ENCODE measurements at places on chromosomes 1 and 21. TPM values are rescaled to one million over a fixed set of nuclear protein-coding genes. Genes with fewer than 3 reads are reported as not detected.
A peak's percentile ranks its signal among the peaks of the same experiment; 100 is the strongest.

BLZF1 gene
- 10.3 TPM for total RNA-seq

NBPF20 gene
- total RNA-seq, result 10.0 TPM

PRAMEF17 gene
- total RNA-seq, result not detected

GPR25 gene
- not detected for total RNA-seq

ALX3 gene
- total RNA-seq, result not detected

DNA sequence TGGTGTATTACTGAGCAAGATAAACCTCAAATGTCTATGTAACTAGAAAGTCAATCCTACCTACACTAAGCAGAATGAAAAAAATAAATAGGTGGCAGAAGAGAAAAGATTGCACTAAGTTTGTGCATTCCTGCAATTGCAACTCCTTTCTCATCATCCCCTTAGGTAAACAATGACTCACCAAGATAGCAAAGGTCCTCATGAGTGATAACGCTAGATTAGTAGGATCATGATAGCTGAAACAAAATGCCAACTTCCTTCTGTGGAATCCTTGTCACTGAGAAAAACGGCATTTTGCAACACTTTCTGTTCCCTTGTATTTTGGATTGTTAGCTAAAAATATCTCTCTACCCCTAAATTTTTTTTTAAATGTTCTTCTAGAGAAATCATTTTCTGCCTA lies 20.0 kb upstream of the FCER1A start:
- no peaks in the 10 kb centered on the region for H3K36me3 ChIP-seq
- H3K4me1 ChIP-seq, result peaks cover 11% of the 10 kb centered on the region
- no peak overlapping the region for H3K4me3 ChIP-seq
- H3K27me3 ChIP-seq, result no peaks in the 10 kb centered on the region

DNA sequence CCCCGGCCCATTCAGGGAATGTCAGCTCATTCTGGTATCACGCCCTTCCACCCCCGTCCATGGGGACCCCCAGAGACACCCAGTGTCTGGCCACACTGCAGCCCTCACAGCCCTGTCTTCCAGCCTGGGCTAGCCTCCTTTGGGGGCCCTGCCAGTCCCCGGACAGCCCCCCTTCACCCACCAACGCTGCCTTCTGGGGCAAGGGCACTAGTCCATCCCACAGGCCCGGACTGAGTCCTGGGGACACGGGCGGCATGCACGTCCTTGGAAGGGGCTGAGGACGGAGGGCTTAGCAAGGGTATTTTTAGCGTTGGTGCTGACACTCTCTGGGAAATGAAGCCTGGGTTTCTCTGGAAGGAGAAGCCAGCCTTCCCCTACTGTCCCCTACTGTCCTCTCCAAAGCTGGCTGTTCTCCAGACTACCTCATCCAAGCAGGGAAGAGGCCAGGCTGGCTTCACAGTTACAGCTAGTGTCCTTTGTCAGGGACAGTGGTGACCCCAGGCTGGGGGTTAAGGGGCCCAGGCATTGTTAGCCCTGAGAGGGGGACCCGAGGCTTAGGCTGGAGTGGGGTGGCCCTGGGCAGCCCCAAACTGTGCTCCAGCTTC lies 39.5 kb downstream of the COQ8A start:
- H3K36me3 ChIP-seq, result no peaks in the 10 kb centered on the region
- no peak for DNase-seq
- H3K4me1 ChIP-seq, result peaks cover 7% of the 10 kb centered on the region

DNA sequence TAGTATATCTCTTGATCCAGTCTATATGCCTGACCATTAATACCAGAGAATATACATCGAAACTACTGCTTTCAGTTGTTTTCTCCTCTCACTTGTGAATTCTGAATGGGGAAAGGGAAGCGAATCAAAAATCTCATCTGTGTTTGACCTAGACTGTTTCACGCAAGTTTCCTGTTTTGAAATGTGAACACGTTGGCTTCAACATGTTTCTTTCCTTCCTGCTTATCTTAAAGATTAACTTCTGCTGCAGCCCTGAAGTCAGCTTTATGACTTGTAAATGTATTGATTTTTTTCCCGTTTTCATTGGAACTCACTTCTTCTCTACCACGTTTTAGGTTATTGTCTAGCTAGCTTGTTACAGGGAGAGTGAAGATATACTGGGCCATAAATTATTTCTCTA lies 49.9 kb downstream of the SNX27 start:
- no peaks in the 10 kb centered on the region for H3K4me1 ChIP-seq
- DNase-seq, result no peak
- H3K4me3 ChIP-seq, result no peak overlapping the region
- H3K27ac ChIP-seq, result peak overlapping the region; percentile 6
- H3K27me3 ChIP-seq, result no peaks in the 10 kb centered on the region
- H3K36me3 ChIP-seq, result peaks cover 3% of the 10 kb centered on the region

GRCh38 chr1:68826836-68827235 lies 330.0 kb upstream of the DEPDC1 start:
- no peak for DNase-seq
- no peak overlapping the region for H3K27ac ChIP-seq
- no peaks in the 10 kb centered on the region for H3K27me3 ChIP-seq
- no peaks in the 10 kb centered on the region for H3K4me1 ChIP-seq
- H3K4me3 ChIP-seq, result no peak overlapping the region

DNA sequence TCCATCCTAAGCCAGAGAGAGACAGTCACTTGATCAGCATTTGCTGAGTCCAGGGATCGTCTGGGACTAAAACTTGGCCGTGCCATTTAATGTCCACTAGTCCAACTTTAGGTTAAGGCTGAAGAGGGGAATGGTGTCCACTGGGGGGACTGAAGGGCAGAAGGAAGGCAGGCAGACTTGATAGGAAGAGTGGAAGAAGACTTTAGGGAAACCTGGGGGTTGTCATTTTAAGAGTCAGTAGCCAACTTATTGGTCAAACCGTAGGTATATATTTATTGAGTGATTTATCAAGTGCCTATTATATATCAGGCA lies 1.3 kb upstream of the LMOD1 start:
- H3K4me1 ChIP-seq, result no peaks in the 10 kb centered on the region
- no peaks in the 10 kb centered on the region for H3K27me3 ChIP-seq
- H3K27ac ChIP-seq, result no peak overlapping the region
- no peak for DNase-seq
- H3K36me3 ChIP-seq, result no peaks in the 10 kb centered on the region

DNA sequence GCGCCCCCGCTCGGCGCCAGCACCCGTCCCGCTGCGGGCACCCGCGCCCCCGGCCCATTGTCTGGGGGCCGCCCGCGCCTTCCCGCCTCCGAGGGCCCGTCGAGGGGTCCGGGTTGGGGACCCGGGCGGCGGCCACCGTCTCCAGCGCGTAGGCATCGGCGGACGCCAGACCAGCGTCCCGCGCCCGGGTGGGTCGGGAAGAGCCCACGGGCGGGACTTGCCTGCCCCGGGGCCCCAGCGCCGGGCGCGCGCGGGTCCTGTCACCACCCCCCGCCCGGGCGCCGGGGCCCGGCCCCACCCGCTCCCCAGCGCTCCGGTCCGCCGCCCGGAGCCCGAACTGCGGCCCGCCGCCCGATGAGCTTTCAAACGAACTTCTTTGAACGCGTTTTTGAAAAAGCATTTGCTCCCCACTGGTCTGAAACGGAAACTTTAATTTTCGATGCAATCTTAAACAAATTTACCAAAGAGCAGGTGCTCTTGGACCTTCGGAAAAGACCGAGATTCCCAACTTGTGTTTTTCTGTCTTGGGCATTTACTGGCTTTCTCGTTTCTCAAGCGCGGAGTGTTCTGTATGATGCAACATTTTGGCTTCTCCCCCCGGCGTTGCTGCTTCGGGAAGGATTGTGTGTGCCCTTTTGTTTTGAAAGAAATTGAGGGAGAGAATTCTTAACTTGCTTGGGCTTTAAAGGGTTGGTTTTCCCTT lies 615 bp downstream of the CLIC4 start:
- peak overlapping the region; percentile 90 for H3K27ac ChIP-seq
- H3K4me1 ChIP-seq, result no peaks in the 10 kb centered on the region
- peak overlapping the region; percentile 78 for H3K4me3 ChIP-seq
- no peak for DNase-seq
- no peaks in the 10 kb centered on the region for H3K36me3 ChIP-seq
- no peaks in the 10 kb centered on the region for H3K27me3 ChIP-seq

- H3K27ac ChIP-seq, result no peak overlapping the region
- no peaks in the 10 kb centered on the region for H3K27me3 ChIP-seq
- no peak overlapping the region for H3K4me3 ChIP-seq
- no peaks in the 10 kb centered on the region for H3K4me1 ChIP-seq
- no peaks in the 10 kb centered on the region for H3K36me3 ChIP-seq
Observed at GRCh38 chr1:204326771-204327300, 32.9 kb downstream of the PLEKHA6 start.

DNA sequence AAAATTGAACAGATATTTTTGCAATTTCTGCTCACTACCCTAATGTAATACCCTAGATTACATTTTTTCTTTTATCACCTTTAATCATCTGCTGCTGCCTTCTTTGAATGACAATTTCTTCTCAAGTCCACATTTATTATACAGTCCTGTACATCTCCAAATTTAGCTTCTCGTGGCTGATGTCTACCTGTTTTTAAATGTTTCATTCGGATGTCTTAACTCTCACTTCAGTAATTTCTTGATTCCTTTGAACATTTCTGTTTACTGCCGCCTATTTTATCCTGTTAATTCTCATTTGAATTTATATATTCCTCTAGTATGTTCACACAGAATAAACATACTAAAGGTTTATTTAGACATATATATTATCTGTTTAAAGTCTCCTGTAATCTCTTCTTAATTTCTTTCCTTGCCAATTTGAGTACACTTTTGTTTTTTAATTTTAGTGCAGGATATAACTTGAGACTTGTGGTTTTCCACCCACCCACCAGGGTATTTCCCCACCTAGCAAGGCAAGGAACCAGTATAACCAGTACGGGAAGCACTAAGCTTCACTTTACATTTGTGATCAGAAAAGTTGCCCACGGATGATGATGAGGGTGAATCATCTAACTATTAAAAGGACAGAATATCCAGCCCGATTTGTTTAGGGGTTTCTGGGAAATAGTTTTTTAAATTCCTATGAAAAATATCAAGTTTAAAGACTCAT lies 12.7 kb downstream of the INSL5 start:
- no peaks in the 10 kb centered on the region for H3K4me1 ChIP-seq
- no peak overlapping the region for H3K4me3 ChIP-seq
- H3K27me3 ChIP-seq, result no peaks in the 10 kb centered on the region
- no peak for DNase-seq
- no peaks in the 10 kb centered on the region for H3K36me3 ChIP-seq
- H3K27ac ChIP-seq, result no peak overlapping the region

GRCh38 chr1:68166348-68166747 lies 66.0 kb downstream of the WLS start:
- H3K4me1 ChIP-seq, result no peaks in the 10 kb centered on the region
- H3K36me3 ChIP-seq, result no peaks in the 10 kb centered on the region
- DNase-seq, result no peak
- H3K27me3 ChIP-seq, result no peaks in the 10 kb centered on the region
